Left renal cortex interstitium (tissue), 4 donors: ENCODE measurements at places on chromosomes 1 and 21. TPM values are rescaled to one million over a fixed set of nuclear protein-coding genes. Genes with fewer than 3 reads are reported as not detected.
A peak's percentile ranks its signal among the peaks of the same experiment; 100 is the strongest.

DNA sequence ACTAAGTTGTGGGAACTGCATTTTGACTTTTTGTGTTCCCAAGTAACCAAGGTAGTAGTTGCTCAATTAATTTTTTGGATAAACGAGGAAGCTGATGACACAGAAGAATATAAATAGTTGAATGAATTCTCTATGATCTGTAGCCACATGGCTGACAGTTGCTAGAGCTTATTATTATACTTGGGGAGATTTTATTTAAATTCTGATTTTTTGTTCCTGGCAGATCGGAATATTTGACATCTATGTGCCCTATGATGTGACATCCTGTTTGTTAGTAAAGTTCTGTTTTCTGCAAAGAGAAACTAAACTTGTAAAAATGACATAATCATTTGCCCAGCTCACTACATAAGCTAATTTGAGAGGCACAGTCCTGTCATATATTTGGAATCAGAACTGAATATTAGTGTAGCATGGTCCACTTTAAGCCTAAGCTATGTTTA, 9.7 kb upstream of the LYST start:
- DNase-seq, result no peak

- peak; percentile 77 for DNase-seq
These were observed 76.6 kb downstream of the RGL1 start for GRCh38 chr1:183881387-183882131.

CAMTA1 gene
- 91.3 TPM for polyA plus RNA-seq

GRCh38 chr1:160206421-160207117, 1.4 kb downstream of the PEA15 start:
- DNase-seq, result no peak

DNA sequence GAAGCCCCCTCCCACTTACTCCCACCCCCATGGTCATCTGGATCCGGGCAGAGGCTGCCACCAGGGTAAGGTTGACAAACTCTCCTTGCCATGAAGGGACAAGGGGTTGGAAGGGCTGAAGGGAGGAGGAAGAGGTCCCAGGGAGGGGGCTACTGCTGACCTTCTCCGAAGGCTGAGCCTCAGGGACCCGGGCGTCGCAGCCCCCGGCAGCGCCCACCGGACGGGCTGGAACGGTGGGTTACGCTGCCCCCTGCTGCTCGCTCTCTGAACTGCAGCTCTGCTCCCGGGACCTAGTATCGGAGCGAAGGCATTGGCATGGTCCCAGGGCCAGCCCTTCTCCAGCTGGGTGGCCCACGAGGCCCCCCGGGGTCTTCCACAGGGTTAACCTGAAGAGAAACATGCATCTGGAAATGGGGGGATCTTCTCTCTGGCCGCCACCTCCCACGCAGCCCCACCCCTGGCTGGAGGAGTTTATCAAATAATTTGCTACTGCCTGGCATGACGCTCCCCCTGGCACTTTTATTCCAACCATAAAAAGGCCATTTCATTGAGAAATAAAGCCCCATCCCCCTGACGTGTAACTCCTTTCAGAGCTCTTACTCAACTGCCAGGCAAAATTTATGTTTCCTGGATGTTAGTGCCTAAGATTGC, 70.4 kb upstream of the TARDBP start:
- DNase-seq, result peak; percentile 51

- no peak for DNase-seq
These were observed 125.2 kb upstream of the ZBTB40 start for GRCh38 chr1:22326372-22326915.

- no peak for DNase-seq
These were observed 360.5 kb downstream of the HLX start for GRCh38 chr1:221239792-221240191.

- no peak for DNase-seq
These were observed 2.1 kb downstream of the BRINP2 start for GRCh38 chr1:177172866-177173265.

DNA sequence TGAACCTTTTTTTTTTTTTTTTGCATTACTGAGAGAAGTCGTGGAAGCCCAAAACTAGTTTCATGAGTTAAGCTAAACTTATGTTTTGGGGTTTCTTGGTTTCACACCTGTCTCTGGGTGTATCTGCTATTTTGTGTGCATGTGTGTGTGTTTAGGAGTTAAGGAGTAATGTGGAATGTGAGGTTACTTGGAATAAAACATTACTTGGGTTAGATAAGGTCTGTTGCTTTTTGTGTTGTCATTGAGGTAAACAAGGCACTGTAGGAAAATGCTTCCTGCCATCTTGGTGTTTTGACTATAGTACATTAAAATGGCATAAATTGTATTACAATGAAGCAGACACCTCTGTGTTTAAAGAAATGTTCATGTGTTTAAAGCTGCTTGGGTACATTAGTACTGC, 2.9 kb downstream of the TENT5C start:
- no peak for DNase-seq

GRCh38 chr1:160618763-160619274, 28.0 kb downstream of the SLAMF1 start:
- no peak for DNase-seq
